ENCODE measurements at places on chromosomes 2 and 18.

DNA sequence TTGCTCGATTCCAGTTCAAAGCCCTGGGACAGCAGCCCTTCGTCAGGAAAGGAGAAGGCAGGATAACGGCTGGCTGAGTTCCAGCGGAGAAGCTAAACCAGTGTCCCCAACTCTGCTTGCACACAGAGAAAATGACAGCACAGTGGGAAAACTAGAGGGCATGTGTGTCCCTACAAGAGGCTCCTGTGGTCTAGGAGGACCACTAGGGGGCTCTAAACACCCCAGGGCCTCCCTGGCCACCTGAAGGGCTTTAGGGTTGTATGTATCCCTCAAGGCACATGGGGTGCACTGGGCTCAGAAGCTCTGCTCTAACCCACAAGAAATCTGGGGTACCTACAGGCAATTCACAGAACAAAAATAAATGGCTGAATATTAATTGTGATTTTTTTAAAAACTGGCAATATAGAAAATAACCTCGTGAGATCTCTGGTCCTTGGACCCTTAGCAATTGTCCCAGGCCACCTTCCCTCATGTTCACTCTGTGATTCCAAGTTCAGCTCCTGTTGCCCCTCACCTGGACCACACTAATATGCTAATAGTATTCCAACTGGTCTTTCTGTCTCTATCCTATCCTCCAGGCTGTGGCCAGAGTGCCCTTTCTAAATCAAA, 17.5 kb downstream of the STAT1 start:
- no peak for DNase-seq

- no peak for DNase-seq
These were observed 43.2 kb upstream of the SOS1 start for GRCh38 chr2:39164089-39164488.

DNA sequence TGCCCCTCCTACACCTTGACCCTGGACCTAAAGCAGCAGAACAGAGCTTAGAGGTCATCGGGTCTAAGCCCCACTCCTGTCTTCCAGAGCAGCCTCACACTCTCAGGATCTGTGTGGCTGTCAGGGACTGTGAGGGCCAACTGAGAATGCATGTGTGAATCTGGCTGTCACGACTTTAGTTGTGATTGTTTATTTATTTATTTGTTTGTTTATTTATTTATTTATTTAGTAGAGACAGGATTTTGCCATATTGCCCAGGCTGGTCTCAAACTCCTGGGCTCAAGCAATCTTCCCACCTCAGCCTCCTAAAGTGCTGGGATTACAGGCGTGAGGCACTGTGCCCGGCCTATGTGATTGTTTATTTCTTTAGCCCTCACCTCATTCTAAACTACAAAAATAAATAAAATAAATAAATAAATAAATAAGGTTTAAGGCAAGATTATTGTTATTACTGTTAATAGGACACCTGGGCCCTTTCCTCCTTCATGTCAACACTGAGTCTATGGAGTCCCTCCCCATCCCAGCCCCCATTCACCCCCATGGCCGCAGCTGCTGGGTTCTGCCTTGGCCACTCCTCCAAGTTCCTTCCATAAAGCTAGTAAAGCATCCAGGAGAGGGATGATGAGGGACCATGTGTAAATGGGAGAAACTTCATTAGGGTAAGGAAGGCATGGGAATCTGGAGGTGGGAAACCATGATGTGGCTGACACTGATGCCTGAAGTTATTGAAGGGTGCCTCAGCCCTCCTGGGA, 39.9 kb upstream of the EDAR start:
- DNase-seq = no peak

GRCh38 chr2:196959734-196960338, 33.3 kb upstream of the PGAP1 start:
- DNase-seq = no peak

- DNase-seq = no peak
These were observed 132.0 kb downstream of the MEP1B start for GRCh38 chr18:32321826-32322225.

GRCh38 chr2:226256709-226257376, 542.8 kb downstream of the IRS1 start:
- no peak for DNase-seq

DNA sequence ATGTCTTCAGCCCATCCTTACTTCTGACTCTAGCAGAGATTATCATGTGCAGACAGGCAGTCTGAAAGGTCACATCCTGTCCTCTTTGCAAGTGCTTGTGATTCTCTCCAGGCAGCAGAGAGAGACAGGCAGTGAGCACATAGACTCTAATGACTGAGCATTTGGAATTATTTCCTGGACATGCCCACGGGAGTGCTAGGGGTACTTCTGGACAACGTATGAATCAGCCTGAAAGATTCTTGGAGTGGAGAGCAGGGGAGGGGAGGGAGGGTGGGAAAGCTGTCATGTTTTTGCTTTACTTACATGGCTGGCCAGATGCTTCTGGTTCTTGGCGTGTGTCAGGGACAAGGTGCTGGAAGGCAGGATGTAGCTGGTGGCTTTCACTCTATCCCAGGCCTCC, 150.6 kb downstream of the RIF1 start:
- no peak for DNase-seq

DNA sequence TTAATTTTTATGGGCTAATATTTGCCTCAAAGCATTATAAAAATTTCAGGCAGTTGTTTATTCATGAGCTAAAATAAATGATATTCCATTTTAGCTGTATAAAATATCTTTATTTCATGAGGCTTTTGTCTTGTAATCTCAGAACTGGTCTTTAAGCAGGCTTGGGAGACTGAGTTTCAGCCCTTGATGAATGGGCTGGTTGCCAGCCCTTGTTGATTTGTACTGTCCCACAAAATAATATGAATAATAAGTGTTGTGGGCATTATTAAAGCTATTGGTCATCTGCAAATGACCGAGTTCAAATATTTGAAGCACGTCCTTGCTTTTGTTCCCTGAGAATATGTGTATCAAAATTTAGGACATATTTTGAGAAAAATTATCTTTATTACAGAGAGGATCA, 18.2 kb downstream of the INPP1 start:
- no peak for DNase-seq

- DNase-seq = no peak
These were observed 5.6 kb downstream of the MYT1L start for GRCh38 chr2:2325516-2325915.

DNA sequence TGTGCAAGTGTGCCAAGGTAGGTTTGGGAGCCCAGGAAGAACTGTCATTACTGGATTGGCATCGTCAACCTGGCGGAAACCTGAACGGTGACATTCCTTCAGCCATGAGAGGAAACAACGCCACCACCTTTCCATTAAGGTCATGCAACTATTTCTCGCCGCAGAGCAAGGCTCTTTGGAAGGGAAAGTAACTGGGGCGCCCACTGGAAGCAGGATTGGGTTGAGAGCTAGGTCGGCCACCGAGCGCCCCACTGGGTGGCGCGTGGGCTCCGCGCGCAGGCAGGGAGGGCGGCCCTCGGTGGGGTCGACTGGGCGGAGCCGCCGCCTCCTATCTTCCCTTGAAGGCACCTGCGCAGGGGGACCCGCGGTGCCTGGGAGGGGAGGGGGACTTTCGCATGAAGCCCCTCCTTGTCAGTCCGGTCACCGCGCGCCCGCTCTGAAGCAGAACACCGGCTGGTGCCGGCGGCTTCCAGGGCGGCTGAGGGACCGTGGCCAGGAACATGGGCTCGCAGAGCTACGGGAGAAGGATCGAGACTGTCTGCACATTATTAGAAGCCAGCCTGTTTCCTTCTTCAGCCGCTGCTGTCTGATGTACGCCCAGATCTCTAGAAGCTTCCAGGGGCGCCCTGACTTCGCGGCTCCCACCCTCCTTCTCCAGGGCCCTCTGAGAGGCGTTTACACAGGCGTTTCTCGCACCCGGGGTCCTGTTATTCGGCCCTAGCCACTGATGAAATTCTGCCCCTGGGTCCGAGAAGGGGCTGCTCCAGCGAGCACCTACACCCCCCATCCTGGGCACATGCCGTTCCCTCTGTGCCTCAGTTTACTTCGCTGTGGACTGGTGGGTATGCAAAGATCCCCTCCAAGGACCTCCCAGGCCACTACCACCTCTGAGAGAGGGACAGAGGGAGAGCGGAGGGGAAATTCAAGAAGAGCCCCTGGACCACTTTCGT, 27.3 kb upstream of the MAL start:
- no peak for DNase-seq

- no peak for DNase-seq
These were observed 448.1 kb upstream of the DCC start for GRCh38 chr18:51891876-51892275.

GRCh38 chr18:42030586-42031182, 75.7 kb downstream of the PIK3C3 start:
- DNase-seq = no peak

DNA sequence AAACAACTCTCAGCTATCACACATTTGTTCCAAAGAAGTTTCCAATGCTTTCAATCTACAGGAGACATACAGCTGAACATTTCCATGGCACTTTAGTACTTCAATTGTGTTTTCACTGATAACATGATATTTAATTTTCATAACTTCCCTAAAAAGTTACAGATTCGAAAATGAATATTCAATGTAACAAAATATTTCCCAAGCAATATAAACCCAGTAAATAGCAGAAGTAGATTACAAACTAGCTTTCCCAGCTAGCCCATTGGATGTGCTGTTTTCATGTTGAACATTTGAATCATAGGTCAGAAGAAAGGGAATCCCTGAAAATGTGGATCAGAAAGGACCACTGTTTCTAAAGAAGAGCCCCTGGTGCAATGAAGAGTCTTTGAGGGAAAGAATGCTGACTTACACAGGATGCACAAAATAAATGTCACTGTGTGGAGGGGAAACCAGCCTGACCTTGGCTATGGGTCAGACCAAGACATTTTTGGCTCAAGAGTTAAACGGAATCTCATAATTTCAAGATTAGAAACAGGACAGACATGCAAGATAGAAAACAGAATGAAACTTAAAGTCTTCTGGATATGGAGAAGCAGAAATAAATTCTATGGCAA, 22.5 kb downstream of the CYTIP start:
- DNase-seq = no peak

DNA sequence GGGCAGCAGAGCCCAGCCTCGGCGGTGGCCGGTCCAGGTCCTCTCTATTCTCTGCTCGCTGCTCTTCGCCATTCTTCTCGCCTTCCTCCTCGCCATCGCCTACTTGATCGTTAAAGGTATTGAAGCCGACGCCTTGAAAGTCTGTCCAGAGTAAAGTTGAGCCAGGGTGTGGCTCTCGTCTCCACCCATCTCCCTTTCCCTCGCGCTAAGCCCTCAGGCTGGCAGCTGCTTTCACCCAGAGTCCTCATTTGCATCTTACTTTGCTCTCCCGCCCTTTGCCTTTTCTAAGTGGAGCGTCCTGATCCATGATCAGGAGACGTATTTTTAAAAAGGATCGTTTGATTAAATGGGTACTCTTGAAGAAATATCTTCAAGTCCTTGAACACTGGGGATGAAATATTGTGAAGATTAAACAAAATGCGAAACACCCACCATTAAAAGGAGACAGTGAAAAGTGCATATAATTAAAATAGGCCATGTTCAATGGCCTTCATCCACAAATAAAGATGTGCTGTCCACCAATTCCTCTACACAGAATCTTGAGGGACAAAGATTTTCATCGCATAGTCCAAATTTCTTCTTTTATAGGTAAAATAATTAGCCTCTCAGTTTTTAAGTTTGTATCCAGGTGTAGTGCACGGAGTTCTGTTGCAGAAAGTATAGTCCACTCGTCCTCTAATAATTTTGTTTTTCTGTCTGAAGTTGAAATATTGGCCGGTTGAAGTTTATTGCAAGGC, 657 bp downstream of the ARL6IP6 start:
- no peak for DNase-seq

DNA sequence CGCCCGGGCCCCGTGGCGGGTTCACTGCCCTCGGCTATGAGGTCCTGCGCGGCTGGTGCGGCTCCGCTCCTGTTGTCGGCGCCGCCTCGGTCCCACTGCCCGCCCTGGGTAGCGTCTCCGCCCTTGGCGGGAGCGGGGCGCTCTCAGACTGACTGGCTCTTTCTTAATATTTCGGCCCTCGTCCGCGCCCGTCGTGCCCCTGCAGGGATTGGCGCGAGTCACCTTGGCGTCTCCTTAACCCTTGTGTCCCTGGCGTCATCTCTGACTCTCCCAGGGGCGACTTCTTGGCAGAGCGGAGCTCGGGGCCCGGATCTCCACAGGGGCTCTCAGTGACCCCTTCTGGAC, 1.3 kb downstream of the PTMA start:
- DNase-seq = no peak

DNA sequence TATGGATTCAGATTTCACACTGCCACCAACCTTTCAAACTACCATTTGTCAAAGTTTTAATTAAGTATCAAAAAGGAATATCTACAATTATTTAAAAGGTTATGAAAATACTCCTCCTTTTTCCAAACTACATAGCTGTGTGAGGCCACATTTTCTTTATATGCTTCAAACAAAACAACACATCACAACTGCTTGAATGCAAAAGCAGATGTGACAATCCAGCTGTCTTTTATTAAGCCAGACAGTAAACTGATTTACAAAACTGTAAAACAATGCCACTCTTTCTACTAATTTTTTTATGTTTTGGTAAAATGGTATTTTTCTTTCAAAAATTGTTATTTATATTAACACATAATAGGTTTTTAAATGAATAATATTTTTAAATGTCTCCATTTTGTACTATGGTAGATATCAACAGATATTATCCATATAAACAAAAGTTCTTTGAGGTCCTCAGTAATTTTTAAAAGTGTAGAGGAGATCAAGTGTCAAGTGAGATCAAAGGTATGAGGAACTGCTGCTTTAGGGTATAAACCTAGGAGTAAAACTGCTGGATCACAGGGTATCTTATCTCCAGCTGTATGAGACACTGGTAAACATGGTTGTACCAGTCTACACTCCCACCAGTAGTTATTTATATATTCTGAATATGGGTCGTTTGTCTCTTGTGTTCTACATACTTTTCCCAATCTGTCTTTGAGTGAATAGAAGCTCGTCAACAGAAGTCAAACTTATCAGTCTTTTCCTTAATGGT, 68.8 kb upstream of the SERTAD2 start:
- DNase-seq = no peak

GRCh38 chr2:113407446-113408099, 29.9 kb upstream of the ZNG1B start:
- DNase-seq = no peak

DNA sequence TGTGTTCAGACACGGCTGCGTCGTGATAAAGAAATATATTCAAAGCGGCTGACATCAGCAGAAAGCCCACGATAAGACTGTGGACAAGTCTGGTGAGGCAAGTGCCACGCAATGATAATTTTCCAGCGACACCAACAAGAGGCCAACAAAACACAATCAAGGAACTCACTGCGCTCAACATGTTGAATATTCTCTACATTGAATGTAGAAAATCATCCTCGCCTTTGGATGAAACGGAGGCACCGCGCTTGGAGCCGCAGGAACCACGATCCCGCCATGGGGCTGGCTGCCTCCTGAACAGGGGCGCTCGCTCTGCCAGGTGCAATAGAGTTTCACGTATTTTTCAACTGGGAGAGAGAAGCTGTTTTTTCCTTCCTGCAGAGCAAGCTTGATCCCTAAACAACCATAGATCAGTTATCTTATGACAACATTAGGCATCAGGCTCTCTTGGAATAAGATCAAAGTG, 220.3 kb downstream of the ATAD2B start:
- DNase-seq = no peak

DNA sequence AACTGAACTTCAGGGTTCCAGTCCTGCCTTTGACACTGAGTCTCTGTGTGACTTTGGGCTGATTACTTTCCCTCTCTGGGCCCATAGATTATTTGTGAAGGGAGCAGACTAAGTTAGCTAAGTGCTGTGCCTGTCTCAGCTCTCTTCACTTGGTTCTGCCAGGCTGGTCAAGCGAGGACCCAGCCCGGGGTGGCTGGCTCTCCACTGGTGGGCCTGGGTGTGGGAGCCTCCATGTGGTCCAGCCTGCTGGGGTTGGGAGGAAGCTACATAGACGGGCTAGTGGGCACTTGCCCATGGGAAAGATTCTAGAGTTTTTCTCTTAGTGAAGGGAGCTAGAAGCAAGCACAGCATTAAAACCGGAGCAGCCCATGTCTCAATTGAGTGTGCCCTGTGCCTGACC, 59.0 kb downstream of the DYSF start:
- DNase-seq = no peak

Data from stimulated activated CD4-positive, alpha-beta T cell treated with anti-CD3 and anti-CD28 coated beads, Interleukin-1b, Interleukin-23, amount 100 ng/mL, for 1 hour (primary cell).